ENCODE measurements at places on chromosomes 13 and 19.

- DNase-seq = no peak
Observed at GRCh38 chr19:32863841-32864240, 5.7 kb downstream of the SLC7A9 start.

- DNase-seq = no peak
Observed at GRCh38 chr19:1495051-1495798, 4.2 kb downstream of the REEP6 start.

DNA sequence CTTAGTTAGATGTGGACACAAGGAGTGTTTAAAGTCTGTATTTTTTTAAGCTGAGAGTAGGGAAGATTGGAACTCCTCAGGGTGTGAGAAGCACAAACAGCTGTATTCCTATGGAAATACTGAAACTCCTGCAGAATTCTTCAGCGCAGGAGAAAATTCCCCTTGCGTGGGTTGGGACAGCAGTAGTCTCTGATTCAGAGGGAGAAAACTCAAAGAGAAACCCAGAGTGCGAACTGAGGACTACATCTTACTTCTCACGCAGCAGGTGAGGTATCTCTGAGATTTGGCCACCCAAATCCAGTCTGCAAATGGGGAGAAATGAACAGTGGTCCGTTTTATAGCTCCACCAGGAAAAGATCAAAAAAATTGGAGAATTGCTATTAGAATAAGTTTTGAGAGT, 60.9 kb downstream of the FRY start:
- no peak for DNase-seq

DNA sequence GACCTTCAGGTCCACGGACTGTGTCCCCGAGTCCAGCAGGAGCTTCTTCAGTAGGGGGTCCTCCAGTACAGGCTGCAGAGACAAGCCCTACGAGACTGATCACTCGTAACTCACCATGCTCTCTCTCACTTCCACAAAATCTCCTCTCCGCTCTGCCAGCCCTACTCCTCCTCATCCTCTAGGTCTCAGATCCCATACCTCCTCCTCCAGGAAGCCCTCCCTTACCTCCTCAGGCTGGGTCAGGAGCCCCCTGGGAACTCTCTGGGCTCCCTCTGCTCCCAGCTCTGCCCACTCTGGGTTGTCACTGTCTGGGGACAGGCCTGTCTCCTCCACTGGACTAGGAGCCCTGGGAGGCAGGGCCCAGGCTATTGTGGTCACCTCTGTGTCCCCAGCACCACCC, 23.9 kb upstream of the NAPA start:
- DNase-seq = no peak

DNA sequence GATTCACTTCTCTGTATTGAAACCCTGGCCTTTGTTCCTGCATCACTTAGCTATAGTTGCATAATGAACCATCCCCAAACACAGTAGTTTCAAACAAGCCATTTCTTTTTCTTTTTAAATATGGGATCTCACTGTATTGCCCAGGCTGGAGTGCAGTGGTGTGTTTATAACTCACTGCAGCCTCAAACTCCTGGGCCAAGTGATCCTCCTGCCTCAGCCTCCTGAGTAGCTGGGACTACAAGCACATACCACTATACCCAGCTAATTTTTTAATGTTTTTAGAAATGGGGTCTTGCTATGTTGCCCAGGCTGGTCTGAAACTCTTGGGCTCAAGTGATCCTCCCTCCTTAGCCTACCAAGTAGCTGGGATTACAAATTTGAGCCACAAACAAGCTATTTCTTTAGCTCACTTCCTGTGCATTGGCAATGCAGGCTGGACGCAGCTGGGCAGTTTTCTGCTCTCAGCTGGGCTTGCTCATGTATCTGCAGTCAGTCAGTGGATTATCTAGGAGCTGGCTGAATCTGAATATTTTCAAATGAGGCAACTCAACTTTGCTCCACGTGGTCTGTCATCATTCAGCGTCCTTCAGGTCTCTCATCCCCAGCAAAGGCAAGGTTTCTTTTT, 49.5 kb upstream of the SIN3B start:
- DNase-seq = no peak

GRCh38 chr19:41219924-41220567, 1.0 kb downstream of the AXL start:
- DNase-seq = no peak

DNA sequence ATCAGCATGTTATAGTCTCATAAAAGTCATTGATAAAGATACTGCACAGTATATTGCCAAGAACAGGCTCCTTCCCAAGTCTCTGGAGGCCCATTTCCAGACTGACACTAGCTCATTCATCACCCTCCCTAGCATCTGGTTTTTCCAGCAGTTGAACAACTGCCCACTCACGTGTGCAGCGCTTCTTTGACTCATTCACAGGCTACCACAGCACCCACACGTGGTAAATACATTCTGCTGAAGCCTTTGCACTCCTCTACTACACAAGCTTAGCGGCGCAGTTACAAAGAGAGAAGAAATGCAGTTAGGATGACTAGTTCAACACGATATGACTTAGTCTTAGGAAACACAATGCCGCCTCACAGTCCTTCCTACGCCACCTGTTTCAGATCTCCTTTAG, 87.7 kb downstream of the DOCK9 start:
- DNase-seq = peak; percentile 72

- no peak for DNase-seq
Observed at GRCh38 chr13:77387607-77388200, 60.8 kb upstream of the MYCBP2 start.

DNA sequence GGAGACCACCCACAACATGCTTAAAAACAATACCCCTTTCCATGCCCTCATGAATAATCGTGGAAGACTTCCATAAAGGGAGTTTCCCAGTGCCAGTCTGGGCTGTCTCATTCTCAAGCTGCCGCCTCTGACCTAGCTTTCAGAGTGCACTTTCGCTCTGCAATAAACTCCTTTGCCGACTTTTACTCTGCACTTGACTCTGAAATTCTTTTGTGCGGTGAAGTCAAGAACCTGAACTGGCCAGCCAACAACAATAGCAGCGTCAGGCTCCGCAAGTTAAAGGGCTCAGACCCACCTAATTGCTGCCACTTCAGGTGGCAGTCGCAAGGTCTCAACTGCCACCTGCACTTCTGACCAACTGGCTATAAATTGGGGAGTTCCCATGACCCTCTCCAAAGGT, 10.3 kb upstream of the LEUTX start:
- no peak for DNase-seq

- no peak for DNase-seq
Observed at GRCh38 chr13:40163066-40164000, 503.1 kb downstream of the FOXO1 start.

GRCh38 chr13:79171141-79172061, 234.7 kb downstream of the RBM26 start:
- no peak for DNase-seq

GRCh38 chr19:31135841-31136240, 213.4 kb downstream of the TSHZ3 start:
- no peak for DNase-seq

- DNase-seq = no peak
Observed at GRCh38 chr13:32609428-32609827, 23.2 kb downstream of the PDS5B start.

DNA sequence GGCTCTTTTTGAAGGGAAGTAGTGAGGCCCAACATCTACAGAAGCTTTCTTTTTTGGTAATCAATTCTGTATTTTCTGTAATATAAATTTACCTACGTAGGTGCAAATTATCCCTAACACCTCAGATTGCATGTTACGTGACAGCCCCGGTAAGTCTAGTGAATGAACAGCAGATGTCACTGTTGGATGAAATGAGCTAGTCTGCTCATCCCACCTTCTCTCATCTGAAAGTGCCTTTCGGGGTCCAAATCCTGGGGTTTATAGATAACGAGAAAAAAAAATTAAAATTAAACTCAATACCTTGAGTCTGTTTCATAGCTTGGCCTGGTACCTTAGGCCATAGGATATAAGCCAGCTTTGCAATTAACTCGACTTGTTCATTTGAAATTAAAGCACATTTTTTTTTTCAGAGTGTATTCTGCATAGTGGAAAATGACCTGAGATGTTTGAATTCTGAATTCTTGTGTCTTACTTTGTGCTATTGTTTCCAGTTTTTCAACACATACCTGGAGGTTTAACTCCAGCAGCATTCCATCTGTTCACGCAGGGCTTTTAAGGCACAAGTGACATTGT, 548.2 kb downstream of the GPC5 start:
- peak; percentile 3 for DNase-seq

GRCh38 chr13:76708138-76708688, 178.0 kb downstream of the KCTD12 start:
- DNase-seq = no peak

DNA sequence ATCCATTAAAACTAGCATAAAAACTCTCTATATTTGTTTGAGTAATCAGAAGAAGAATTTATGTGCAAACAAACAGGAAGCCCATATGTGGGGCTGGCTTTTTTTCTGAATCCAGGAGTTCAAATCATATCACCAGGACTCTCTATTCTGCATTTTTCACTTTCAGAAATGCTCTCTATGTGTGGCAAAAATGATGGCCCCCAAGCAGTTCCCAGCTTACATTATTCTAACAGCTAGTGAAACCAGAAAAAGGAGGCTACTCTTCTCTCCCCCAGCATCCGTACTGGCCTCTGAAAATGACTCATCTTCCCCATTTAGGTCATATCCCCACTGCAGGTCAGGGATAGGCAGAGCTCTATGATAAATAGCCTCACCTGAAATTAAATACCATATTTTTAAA, 20.4 kb downstream of the RBM26 start:
- DNase-seq = peak; percentile 62

DNA sequence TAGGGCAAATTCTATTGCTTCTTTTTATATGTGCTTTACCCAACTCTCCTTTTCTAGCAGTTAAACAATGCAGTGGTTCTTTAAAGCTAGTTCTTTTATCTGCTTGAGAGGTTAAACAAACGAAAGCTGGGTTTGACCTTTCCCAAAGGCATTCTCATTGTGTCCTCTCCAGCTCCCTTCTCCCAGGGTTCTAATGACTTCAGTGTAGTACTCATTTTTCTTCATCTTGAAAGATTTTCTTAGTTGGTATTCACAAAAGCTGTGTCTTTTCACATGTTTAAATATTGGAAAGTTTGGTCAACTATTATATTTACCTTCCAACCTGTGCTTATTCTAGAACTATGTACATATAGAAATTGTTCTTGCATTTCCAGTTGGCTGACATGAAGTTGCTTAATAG, 1.5 kb downstream of the WASF3 start:
- no peak for DNase-seq

DNA sequence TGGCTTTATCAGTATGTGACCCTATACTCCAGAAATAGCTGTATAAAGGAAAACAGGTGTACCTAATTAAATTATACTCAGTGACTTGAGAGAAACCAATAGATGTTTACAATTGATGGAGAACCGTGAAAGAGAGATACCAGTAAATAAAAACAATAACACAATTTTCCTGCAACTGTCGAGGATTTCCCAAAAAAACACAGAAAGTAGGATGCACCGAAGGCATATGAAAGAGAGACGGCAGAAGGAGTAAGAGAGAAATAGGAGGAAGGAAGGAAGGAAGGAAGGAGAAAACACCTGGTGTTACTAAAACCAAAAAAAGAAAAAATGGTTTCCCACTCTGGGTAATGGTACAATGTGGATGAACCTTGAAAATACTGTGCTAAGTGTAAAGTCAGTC, 6.8 kb upstream of the ZNF229 start:
- DNase-seq = no peak

DNA sequence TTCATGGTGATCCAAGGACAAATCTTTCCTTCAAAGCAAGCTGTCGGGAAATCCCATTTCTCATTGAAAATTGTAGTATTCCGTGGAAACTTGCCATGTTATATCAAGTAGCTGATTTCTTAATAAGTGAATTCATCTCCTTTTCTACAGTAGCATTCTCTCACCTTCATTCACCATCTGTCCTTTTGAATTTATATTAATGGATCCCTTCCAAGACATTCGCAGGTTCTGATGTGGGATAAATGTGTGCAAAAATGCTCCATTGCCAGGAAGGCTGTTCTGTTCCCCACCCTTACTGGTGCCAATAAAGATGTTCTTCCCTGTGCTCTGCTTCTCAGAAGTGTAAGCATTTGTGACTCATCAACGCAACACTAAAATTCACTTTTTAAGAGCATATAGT, 36.2 kb downstream of the AMER2 start:
- no peak for DNase-seq

GRCh38 chr19:2896694-2897093, 4.0 kb upstream of the ZNF57 start:
- no peak for DNase-seq

DNA sequence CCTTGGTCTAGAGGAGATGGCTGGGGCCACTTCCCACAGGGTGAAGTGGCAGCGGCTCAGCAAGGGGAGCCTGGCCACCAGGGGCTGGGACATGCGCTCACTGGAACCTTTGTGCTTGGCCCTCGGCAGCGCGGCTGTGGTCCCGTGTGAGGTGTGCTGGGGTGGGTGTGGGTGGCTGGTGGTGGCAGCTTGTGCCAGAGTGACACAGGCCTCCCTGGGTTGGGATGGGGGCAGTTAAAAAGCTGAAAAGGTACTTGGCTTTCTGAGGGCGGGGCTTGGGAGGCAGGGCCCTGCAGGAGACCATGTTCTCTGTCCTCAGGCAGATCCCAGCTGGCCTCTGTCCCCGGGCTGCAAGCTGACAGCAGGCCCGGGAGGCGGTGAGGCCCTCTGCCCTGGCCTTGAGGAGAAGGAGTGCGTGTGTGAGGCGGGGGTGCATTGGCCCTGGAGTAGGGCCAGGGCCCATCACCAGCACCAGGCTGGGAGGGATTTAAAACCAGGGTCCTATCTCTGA, 17.3 kb downstream of the MPND start:
- DNase-seq = no peak

GRCh38 chr13:112605531-112605990, 17.6 kb upstream of the TUBGCP3 start:
- DNase-seq = no peak

Measured in RWPE1 (cell line).